ENCODE measurements at places on chromosomes 7 and 10. TPM values are rescaled to one million over a fixed set of nuclear protein-coding genes. Genes with fewer than 3 reads are reported as not detected.

MLXIPL gene
- total RNA-seq: 0.30 TPM

SYNPO2L gene
- not detected for total RNA-seq

HTR7 gene
- total RNA-seq: not detected

MRM2 gene
- 17.9 TPM for total RNA-seq

CPA1 gene
- total RNA-seq: not detected

GRCh38 chr10:77781451-77782327 lies 144.1 kb upstream of the KCNMA1 start:
- no peak for DNase-seq

GRCh38 chr7:122257056-122257455 lies 47.5 kb downstream of the FEZF1 start:
- DNase-seq: no peak

GRCh38 chr10:74488907-74489306 lies 337.5 kb upstream of the KAT6B start:
- no peak for DNase-seq

DNA sequence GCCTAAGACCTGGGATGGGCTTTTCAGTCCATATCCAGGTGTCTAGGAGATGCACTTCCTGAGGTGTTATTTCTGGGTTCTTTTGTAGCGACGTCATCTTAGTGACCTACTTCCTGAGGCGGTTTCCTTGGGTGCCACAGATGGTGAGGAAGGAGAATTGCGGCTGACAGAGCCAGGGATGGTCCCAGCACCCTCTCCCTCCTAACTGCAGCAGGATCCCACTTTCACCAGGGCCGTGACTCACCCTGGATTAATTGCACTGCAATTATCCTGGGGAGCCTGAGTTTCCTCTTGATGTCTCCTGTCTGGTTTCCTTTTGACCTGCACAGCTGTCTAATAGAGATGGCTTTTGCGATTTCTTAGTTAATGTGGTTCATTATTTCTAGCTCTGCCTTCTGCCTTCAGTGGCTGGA lies 271.7 kb downstream of the TCF7L2 start:
- DNase-seq: no peak

GRCh38 chr7:79398138-79398749 lies 55.2 kb downstream of the MAGI2 start:
- DNase-seq: no peak

DNA sequence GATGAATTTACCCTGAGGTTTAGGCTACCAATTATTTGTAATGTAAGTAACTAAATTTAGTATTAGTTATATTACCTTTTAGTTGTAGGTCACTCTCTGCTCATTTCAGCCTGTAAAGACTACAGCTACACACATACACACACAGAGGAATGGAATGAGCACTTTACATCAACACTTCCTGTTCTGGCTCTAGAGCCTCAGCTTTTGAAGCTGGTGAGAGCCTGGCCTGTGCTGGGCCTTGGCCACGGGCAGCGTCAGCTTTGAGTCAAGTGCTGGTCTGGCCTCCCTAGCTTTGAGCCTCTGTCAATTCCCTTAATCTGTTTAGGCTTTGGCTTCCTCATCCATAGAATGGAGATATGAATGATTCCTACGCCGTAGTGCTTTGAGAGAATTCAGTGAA lies 141.7 kb downstream of the EGFR start:
- DNase-seq: no peak

DNA sequence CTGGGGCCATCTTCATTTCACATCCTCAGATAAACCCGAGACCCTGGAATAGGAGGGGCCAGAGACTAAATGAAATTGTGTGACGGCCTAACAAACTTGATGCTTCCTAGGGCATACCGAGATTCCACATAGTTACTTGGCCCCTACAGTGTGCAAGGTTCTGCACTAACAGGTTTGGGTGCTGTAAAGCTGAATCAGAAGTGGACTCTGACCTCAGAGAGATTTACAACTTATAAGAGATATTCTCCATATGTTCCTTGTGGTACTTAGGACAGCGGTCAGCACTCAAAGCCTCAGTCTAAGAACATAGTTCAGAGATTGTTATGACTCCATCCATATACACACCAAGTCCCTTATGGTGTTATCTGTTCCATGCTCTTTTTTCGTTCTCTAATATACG lies 55.1 kb upstream of the FHIP2A start:
- no peak for DNase-seq

GRCh38 chr10:49595713-49596492 lies 14.2 kb upstream of the SLC18A3 start:
- no peak for DNase-seq

GRCh38 chr7:140903741-140904480 lies 20.8 kb downstream of the BRAF start:
- no peak for DNase-seq

- DNase-seq: peak; percentile 6
Measured at GRCh38 chr10:16470747-16471146, 33.9 kb downstream of the PTER start.

- DNase-seq: no peak
Measured at GRCh38 chr10:93710333-93710909, 8.0 kb upstream of the FRA10AC1 start.

All from T-cell (primary cell).